Kasumi-1 (cell line): ENCODE measurements at places on chromosomes 5 and 9.

GRCh38 chr9:86614871-86615849 lies 260.9 kb upstream of the TUT7 start:
- peak; percentile 42 for DNase-seq

DNA sequence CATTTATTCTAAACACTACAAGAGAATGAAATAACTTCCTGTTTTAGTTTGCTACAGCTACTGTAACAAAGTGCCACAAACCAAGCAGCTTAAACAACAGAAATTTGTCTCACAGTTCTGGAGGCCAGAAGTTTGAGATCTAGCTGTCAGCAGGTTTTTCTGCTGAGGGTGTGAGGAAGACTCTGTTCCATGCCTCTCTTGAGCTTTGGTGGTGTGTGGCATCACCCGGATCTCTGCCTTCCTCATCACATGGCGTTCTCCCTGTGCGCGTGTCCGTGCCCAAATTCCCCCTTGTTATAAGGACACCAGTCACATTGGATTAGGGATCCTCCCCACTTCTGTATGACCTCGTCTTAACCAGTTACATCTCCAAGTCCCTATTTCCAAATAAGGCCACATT lies 97.7 kb downstream of the CFAP95 start:
- DNase-seq: no peak

DNA sequence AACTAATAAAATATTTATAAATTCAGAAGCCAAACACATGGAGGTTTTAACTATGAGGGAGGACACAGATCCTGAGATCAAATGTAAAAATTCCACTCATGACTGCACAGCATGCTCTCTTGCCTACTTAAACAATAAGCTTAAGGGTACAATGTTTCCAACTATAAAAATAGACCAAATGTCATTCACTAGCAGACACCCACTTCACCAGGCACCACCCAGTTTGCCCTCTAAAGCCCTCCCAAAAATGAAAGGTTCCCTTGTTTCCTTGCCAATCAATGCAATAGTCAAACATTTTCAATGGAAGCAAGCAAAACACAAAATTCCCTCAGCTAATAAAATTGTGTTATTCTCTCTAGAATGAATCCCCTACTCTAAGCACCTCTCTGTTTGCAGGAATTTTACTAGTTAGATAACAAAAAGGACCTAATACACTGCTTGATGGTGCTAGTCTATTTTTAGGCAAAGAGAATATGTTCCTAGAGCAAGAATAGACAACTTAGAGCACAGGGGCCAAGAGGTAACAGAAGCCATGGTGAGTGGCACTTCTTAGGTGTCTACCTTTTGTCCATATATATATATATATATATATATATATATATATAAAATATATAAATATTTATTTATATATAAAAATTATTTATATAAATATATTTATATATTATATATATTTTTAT lies 135.3 kb downstream of the HOMER1 start:
- no peak for DNase-seq

GRCh38 chr5:143159031-143159430 lies 244.5 kb downstream of the NR3C1 start:
- no peak for DNase-seq

DNA sequence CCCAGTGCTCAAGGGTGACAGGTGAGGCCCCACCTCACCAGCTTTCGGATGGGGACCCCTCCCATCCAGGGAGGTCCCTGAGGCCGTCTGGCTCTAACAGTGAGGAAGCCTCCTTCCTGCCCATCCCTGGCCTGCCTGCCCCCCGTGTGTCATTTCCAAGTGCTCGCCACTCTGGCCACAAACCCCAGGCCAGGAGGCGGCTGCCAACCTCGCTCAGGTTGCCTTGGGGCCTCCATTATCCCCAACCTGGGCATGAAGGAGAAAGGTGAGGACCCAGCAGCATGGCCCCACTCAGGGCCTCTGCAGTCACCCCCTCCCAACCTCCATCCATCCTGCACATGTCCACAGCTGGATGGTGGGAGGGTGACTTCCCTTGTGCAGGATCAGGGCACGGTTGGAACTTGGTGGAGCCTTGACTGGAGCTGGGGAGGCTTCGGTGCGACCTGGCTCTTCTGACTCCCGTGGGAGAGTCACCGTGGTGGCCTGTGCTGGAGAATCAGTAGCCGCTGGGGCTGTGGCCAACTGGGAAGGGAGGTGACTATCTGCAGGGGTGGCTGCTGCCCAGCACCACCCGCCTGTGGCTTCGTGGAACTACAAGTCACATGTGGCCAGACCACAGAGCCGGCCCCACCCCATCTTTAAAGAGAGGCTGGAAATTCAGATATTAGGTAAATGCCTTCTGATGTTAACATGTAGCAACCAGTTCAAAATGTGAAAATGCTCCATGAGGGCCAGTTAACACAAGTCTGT lies 37.5 kb upstream of the GFPT2 start:
- no peak for DNase-seq

- no peak for DNase-seq
Observed at GRCh38 chr9:136004219-136004618, 43.0 kb upstream of the UBAC1 start.

DNA sequence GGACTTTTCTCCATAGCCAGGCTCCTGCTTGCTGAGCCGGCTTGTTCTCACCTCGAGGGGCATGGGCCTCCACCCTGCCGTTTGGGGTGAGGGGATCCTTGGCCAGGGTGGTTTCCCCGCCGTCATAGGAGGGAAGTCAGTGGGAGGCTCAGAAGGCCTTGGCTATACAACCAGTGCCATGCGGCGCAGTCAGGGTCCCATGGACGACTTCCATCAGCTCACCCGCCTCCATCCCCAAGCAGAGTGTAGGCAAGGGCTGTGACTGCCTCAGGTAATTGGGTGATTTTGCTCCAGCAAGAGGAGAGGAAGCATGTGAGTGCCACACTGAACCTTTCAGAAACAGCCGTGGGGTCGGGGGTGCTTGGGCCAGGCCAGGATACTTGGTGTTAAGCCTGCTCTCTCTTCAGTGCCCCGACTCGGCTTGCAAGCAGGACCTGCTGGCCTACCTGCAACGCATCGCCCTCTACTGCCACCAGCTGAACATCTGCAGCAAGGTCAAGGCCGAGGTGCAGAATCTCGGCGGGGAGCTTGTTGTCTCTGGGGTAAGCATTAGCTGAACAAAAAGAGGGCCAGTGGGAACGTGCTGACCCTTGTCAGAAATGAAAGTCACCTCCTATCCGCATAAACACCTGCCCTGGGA lies 57.2 kb upstream of the LRRTM2 start:
- DNase-seq: no peak

- DNase-seq: no peak
Observed at GRCh38 chr9:126240835-126241234, 85.8 kb upstream of the MVB12B start.

DNA sequence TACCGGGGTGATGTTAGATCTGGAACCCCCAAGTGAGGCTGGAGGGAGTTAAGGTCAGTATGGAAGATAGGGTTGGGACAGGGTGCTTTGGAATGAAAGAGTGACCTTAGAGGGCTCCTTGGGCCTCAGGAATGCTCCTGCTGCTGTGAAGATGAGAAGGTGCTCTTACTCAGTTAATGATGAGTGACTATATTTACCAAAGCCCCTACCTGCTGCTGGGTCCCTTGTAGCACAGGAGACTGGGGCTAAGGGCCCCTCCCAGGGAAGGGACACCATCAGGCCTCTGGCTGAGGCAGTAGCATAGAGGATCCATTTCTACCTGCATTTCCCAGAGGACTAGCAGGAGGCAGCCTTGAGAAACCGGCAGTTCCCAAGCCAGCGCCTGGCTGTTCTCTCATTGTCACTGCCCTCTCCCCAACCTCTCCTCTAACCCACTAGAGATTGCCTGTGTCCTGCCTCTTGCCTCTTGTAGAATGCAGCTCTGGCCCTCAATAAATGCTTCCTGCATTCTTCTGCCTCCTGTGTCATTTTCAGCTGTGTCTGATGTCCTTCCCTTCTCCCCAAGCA lies 2.3 kb upstream of the MYOZ3 start:
- DNase-seq: no peak

DNA sequence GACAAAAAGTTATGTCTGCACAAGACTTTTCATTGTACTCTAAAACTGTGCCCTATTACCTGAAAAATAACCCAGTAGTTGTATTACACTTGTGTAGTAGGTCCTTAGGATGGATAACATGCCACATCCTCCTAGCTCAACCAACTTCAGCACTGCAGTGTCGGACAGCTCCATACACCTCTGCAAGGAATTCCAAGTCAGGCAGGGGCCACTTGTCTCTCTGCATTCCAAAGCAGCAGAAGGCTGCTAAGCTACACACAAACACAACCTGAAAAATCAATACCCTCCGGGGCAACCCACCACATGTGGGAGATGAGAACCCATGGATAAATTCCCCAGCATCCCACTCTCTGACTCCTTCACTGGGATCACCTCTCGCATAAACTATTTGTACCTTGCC lies 50.2 kb downstream of the MED10 start:
- DNase-seq: peak; percentile 36

DNA sequence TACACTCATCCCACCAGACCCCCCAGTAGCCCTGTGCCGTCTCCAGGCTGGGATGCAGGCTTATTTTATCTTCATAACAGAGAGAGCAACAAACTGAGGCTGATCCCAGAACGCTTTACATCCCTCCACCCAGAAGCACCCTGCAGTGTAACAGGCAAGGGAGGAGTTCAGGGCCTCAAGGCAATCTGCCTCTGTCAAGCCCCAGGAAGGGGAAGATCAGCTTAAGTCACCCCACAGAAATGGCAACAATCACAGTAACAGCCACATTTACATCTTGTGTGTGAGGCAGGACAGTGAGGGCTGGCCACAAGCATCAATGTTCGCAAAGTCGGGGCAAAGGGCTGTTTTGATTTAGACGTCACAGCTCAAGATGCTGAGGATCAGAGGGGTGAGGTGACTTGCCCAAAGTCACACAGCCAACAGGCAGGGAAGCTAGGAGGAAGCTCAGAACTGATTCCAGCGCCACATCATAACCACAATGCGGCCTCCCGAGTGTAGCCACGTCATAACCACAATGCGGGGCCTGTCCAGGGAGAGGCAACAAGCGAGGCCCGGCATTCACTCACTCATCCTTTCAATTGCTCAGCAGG lies 14.4 kb downstream of the STK10 start:
- no peak for DNase-seq

GRCh38 chr5:172642051-172642409 lies 967 bp downstream of the NEURL1B start:
- no peak for DNase-seq

DNA sequence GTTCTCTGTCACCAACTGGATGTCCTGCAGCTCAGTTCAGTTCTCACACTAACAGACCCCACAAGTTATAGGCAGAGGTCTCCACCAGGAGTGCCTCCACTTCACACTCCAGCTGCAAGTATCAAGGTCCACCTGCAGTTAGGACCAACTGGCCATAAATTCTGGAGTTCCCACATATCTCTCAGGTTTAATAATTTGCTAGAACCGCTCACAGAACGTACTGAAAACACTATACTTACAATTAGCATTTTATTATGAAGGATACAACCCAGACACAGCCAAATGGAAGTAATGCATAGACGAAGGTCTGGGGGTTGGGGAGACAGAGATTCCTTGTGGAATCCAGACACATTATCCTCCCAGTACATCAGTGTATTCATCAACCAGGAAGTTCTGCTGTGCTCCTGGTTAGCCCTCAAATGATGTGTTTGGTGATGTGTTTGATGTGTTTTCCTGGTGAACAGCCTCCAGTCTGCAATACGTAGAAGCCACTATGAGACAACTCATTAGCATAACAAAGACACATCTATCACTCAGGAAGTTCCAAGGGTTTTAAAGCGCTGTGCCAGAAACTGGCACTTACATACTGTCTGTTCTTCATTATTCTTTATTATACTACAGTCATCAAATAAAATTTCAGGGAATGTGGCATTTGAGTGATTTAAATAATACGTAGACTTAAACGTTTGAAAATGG lies 25.4 kb downstream of the OGN start:
- DNase-seq: no peak

- DNase-seq: no peak
Observed at GRCh38 chr5:149614034-149614907, 33.0 kb downstream of the ARHGEF37 start.

- DNase-seq: no peak
Observed at GRCh38 chr9:100217536-100217935, 118.5 kb downstream of the INVS start.

- DNase-seq: peak; percentile 28
Observed at GRCh38 chr5:80192507-80193241, 63.2 kb downstream of the SERINC5 start.

- DNase-seq: no peak
Observed at GRCh38 chr9:80285326-80285725, 713.6 kb downstream of the TLE4 start.

DNA sequence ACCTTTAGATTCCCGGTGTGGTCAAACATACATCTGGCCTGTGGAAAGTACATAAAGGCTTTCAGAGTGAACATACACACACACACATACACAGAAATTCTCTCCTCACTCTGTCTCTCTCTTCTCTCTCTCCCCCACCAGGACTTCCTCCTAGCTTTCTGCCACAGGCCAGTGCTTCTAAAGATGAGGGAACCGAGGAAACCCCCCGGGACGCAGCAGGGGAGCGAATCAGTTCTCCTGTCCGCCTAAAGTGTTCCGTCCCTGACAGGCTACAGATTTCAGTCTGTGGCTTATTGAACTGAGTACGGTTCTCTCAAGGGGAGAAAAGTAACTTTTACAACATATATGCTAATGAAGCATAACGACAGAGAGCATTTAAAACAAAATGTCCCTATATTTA lies 75.8 kb downstream of the MED27 start:
- no peak for DNase-seq

GRCh38 chr5:82642313-82642712 lies 364.2 kb upstream of the RPS23 start:
- no peak for DNase-seq

- DNase-seq: no peak
Observed at GRCh38 chr9:38276771-38277439, 115.6 kb upstream of the ALDH1B1 start.

- DNase-seq: peak; percentile 50
Observed at GRCh38 chr5:173281910-173282309, 46.3 kb downstream of the STC2 start.
